Activated T-helper 1 cell treated with anti-CD3 and anti-CD28 coated beads, Interleukin-2, amount 50 U/mL, for 16 hours (primary cell): ENCODE measurements at places on chromosomes 11 and 22.
A peak's percentile ranks its signal among the peaks of the same experiment; 100 is the strongest.

- no peak for DNase-seq
Observed at GRCh38 chr11:121448431-121448941, 3.6 kb upstream of the SORL1 start.

GRCh38 chr11:34324466-34324865 lies 33.3 kb downstream of the ABTB2 start:
- DNase-seq: no peak

DNA sequence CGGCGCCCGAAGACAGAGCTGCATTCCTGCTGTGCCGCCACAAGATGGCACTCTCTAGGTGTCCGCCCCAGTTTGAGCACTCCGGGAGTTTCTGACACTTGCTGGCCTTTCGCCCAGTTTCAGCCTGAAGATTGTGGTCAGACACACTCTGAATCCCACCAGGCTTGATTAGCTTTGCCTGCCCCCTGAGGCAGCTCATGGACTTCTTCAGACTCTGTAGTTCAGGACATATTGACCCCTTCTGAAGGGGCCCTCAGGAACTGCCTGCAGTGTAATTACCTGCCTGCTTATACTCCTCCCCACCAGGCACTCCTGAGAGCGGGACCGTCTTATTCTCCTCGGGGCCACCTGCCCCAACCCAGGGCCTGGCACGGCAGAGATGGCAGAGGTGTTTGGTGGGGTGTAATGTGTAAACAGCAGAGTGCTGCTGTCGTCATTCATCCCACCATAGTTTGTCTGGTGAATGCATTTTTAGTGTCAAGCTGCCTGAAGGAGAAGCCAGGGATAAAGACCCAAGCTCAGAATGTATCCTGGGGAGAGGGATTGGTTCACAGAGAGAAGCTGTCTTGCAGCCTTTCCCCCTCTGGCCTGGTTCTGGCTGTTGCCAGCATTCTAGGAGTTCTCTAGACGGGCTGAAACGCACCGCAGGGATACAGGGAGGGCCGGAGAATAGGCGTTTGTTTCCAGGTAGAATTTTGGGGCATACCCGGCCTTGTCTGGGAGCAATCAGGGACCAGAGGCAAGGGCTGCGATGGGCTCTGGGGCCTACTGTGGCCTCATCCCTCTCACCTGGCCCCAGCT lies 46.4 kb downstream of the EIF3F start:
- peak; percentile 19 for DNase-seq

GRCh38 chr11:12807621-12808020 lies 133.4 kb downstream of the TEAD1 start:
- no peak for DNase-seq

GRCh38 chr11:129418039-129418438 lies 42.4 kb downstream of the BARX2 start:
- DNase-seq: no peak

GRCh38 chr11:106399624-106400023 lies 322.2 kb downstream of the AASDHPPT start:
- no peak for DNase-seq

GRCh38 chr11:104897891-104898684 lies at the start of gene CASP12:
Gene CASP12 (minus strand): TSS chr11:104898460.
- no peak for DNase-seq

DNA sequence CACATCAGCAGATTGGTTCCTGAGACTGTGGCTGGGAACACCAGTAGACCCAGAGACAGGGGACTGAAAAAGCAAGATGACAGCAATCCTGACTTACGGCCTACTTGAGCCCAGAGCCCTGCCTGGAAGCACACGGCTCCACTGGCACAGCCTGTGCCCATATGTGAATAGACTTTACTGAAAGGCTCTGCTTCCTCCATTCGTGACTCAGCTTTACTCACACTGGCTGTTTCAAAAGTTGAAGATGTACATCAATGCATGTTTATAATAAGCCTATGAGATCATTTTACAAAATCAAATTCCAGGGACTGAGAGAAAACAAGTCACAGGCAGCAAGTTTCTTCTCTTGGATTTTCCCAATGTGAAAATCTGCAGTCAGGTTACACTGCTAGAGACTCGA lies 134.6 kb upstream of the TEAD1 start:
- DNase-seq: no peak

DNA sequence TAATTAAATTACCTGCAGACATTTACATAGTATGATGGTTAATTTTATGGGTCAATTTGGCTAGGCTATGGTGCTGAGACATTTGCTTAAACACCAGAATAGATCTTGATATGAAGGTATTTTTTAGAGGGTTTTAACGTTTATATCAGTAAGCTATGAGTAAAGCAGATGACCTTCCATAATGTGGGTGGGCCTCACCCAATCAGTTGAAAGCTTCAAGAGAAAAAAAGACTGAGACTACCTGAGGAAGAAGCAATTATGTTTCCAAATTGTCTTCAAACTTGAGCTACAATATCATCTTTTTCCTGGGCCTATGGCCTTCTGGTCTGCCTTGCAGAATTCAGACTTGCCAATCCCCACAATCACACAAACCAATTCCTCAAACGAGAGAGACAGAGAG lies 498.8 kb upstream of the API5 start:
- no peak for DNase-seq

DNA sequence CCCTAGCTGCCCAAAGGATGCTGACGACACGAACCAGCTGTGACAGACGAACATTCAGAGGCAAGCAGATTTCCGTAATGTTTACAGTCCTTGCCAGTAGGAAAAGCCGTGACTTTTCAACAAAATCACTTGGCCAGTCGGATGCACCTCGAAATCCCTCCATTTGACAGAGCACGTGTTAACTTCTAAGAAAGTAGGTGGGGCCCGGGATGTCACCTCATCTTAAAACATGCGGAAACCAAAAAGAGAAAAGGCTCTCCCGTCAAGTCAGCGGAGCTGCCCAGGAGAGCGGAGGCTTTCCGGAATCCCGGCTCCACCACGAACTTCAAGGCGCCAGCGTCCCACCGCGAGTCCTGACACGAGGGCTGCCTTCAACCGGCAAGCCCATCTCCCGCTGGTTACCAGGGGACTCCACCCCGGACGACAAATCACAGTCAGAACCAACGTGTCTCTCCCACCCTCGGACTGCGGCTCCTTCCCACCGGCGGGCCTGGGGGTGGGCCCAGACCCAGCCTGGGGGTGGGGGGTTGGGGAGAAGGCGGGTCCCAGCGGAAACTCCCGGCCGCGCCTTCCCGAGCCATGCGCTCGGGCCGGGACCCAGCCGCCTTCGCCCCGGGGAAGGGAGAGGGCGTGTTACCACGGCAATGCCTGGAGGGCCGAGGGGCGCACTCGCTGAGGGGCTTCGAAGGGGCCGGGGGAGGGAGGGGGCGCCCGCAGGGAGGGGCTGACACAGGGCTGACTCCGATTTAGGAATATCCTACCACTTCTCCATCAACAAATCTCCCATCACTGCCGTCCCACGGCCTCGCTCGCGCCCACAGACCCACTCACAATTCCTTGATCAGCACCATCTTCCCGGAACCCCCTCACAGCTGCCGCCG lies 475 bp downstream of the PITPNB start:
- DNase-seq: peak; percentile 5

DNA sequence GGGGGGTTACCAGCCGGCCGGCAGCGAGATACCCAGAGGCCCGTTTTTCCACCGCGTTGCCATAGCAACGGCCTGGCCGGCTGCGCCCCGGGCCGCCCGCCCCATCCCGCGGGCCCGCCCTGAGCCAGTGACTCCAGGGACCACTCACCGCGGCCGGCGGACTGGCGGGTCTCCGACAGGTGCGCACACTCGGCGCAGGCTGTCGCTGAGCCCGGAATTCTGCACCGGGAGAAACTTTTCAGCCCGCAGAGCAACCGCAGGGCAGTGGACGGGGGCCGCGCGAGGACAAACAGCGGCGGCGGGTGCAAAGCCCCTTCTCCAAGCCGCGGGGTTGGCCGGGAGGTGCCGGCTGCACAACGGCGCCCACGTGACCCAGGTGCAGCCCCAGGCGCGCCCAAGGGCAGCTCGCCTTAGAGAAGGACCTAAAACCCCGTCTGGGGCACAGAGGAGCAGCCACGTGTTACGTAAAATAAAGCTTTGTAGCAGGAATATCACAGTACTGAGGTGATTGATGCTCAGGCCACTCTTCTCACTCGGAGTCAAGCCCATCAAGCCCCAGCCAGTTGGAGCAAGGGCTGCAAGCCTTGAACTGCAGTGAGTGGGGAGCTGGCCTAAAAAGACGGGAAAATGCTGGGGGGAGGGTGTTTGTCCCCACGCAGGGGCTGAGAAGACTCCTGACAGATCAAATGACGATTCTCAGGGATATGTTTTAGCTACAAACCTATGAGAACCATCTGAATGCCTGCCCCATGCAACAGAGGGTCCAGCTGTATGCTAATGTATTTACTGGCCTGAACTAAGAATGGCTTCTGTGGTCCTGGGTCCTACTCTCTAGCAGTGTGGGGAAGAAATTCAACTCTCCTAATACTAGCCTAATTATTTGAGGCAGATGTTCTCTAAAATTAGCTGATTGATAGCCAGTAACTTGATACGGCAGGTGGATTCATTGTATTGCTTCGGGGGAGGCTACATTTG lies at the start of gene STK33:
Gene STK33 (minus strand): TSS at position 294 of the 975 bp plus-strand sequence. CDS start 119,323 bp downstream, outside the sequence.
- no peak for DNase-seq
